Activated CD4-positive, alpha-beta T cell treated with anti-CD3 and anti-CD28 coated beads for 4 hours (primary cell): ENCODE measurements at places on chromosomes 11 and 22.

GRCh38 chr11:60389279-60389910, 6.9 kb upstream of the MS4A14 start:
- DNase-seq = no peak

DNA sequence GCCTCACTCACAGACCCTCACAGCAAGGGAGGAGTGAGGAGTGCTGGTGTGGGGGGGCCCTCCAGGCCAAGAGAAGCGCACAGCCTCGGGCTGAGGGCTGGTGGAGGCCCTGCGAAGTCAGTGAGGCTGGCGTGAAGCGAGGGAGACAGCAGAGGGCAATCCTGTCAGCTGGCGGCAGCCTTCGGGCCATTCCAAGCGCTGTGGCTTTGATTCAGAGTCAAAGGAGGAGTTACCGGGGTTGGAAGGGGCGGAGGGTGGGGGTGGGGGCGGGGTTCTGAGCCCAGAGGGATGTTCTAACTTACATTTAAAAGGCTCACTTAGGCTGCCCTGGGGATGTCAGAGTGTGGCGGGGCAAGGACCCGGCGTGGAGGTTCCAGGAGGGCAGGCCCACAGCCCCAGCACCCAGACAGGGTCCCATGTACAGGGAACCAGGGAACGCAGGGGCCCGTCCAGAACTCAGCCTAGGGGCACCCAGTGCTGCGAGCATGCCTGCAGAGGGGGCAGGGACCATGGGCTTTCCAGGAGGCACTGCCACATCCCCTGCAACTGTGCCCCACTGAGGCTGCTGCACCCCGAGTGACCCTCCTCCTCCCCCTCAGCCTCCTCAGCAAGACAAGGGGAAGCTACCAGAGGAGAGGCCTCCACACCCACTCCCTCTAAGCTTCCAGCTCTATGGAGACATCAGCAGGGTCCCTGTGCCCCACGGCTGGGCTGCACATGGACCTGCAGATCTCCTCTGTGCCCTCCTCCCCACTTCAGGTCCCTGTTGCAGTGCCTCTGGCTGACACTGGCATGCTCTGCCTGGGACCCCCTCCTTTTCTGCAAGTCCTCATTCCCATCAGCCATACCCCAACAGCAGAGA, 39.7 kb upstream of the TTLL12 start:
- DNase-seq = no peak

- DNase-seq = no peak
Measured at GRCh38 chr22:44107340-44107739, 73.4 kb upstream of the PARVG start.

- no peak for DNase-seq
Measured at GRCh38 chr11:59011655-59012397, 72.5 kb downstream of the GLYATL1 start.

- no peak for DNase-seq
Measured at GRCh38 chr22:37105990-37106389, 3.5 kb downstream of the TMPRSS6 start.

GRCh38 chr11:31969359-31969702, 121.5 kb upstream of the RCN1 start:
- DNase-seq = no peak

- no peak for DNase-seq
Measured at GRCh38 chr11:76131671-76132631, 74.4 kb downstream of the WNT11 start.

GRCh38 chr22:50626850-50627641, 906 bp downstream of the ARSA start:
- no peak for DNase-seq

GRCh38 chr22:19962246-19962908, 20.8 kb upstream of the TXNRD2 start:
- DNase-seq = peak; percentile 62

- DNase-seq = peak; percentile 98
Measured at GRCh38 chr22:37658133-37659065, at the start of gene PDXP. TSS of gene PDXP (plus strand) at chr22:37658723. CDS start at chr22:37658783, 60 bp downstream.

DNA sequence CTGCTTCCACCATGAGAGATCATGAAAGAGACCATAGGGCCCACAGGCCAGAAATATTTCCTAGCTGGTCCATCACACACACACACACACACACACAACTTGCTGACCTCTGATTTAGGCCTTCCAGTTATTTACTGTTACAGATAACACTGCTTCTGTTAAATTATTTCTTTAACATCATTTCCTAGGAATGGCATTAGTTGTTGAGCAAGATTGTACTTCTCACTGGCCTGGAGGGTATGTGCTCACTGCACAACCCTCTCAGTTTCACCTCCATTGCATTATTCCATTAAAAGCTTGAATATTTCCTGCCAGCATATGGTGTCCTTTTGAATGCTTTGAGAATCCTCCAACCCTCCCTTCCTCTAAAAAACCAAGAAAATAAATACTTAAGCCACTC, 104.4 kb downstream of the MICAL2 start:
- DNase-seq = no peak

GRCh38 chr11:120710354-120711131, 199.0 kb downstream of the GRIK4 start:
- no peak for DNase-seq

- DNase-seq = no peak
Measured at GRCh38 chr11:116694815-116695590, 77.8 kb downstream of the BUD13 start.

GRCh38 chr11:12174128-12174476, 63.7 kb downstream of the MICAL2 start:
- no peak for DNase-seq

DNA sequence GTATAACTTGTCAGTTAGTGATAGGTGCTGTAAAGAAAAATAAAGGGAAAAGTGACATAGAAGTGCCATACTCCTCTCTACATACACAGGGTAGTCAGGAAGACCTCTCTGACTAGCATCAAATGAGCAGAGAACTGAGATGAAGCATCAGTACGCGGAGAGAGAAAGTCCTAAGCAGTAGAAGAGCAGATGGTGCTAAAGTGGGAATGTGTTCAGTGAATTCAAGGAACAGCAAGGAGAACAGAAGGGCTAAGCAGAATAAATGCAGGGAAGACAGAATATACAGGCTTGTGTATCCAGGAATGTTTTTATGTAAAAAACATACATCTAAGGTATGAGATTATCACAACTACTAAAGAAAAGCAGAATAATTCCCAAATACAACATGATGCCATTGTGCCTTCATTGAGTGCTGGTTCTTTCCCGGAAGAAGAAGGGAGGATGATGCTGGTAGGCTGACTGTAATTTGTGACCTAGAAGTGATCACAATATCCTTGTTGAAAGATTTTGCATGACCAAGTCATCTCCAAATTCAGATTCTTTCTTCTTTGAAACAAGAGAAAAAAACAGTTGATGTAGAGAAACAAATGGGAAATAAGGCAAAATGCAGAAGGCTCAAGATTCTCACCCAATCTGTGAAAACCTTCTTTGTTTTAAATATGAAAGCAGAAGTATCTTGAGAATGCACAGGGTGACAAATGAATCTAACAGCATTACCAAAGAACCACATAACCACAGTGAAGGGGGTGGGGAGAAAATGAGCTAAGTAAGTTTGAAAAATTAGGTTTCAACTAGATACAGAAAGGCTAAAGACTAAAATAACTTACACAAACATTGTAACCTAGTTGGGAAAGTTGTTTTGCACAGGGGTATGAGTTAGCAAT, 20.5 kb downstream of the MRE11 start:
- DNase-seq = no peak

GRCh38 chr11:47915374-47915773, 65.0 kb upstream of the PTPRJ start:
- no peak for DNase-seq

DNA sequence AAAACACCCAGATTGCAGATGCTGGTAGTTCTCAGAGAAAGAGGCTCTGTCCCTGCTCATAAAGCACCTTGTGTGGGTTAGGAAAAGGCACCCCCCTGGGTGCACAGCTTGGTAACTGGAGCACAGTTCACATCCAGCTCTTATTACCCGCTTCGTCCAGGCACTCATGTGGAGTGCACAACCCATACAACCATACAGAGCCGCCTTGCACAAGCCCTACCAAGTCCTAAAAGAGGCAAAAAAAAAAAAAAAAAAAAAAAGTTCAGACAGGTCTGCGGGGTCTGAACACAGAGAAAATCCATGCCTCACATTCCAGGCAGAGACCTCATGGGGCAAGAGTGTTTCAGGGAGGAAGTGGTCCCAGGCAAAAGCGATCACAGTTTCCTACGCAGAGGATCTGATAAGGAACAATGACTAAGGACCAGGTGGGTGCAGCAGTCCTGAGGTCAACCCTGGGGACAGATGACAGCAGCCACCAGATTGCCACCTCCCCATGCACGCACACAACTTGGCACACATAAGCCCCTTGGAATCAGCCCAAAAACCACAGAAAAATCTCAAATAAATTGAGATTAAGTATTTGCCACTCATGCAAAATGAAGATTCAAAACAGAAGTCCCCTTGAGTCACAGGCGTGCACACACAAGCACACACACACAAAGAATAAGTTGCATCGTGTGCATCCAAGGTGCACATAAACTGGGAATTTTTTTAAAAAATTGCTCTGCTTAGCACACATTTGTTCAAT, 12.3 kb downstream of the MB start:
- DNase-seq = no peak

- DNase-seq = no peak
Measured at GRCh38 chr11:71294846-71295600, 42.6 kb upstream of the SHANK2 start.

GRCh38 chr11:130722401-130722800, 193.9 kb downstream of the SNX19 start:
- no peak for DNase-seq

DNA sequence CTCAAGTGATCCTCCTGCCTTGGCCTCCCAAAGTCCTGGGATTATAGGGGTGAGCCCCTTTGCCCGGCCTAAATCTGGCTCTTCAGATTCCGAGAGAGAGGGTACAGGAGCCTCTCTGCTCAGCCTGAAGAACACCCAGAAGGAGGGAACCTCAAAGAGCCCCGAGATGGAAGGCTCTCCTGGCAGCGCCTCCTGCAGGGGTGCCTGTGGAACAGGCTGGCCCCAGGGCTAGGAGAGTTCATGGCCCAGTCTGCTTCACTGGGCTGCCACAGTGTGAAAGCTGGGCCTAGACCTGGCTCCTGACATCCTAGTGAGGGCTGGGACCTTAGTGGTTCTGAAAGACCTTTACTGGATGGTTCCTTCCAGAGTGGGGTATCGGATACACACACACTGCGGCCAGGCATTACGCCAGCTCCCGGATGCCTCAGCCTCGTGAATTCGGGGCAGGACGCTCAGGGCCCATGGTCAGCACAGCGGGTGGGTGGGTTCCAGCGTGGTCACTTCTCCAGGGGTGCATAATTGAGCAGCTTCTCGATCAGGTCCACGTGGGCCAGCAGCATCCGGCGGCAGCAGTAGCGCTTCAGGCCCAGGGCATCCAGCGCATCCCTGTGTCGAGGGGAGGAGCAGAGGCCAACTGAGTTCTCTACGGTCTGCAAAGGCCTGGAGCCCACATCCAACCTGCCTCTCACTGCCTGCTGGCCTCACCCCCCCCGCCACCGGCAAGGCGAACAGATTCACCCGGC, 2.3 kb downstream of the POLR2L start:
- no peak for DNase-seq

DNA sequence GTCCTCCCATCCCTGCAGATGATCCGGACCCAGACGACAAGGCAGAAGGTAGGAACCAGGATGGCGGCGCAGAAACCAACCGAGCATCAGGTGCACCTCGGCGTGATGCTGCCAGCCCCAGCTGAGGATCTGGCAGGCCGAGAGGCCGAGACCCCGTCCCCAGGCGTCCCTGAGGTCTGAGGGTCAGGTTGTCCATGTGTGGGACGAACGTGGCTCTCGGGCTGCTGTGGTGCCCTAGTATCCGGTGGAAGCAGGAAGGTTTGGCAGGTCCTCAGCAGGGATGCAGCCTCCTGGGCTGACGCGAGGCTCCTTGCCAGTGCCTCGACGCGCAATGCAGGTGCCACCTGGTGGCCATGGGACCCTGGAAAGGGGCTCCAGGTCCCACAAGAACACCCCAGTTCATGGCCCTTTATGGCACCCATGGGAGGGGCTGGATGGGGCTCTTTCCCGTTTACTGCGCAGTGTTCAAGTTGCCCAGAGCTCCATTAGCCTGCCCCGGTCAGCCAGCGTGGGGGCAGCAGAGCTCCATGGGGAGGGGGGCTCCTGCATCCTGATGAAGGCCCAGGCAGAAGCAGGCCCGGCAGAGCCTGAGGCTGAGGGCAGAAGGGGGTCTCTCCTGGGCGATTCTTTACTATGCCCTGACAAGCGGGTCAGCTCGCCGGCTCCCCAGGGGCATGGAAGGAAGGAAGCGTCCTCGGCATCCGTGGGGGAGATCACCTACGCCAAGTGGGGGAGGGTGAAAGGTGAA, 129.9 kb downstream of the CTTN start:
- no peak for DNase-seq

GRCh38 chr11:5564259-5565019, 16.1 kb upstream of the OR52H1 start:
- no peak for DNase-seq

- no peak for DNase-seq
Measured at GRCh38 chr11:105696000-105696399, 86.1 kb downstream of the GRIA4 start.

DNA sequence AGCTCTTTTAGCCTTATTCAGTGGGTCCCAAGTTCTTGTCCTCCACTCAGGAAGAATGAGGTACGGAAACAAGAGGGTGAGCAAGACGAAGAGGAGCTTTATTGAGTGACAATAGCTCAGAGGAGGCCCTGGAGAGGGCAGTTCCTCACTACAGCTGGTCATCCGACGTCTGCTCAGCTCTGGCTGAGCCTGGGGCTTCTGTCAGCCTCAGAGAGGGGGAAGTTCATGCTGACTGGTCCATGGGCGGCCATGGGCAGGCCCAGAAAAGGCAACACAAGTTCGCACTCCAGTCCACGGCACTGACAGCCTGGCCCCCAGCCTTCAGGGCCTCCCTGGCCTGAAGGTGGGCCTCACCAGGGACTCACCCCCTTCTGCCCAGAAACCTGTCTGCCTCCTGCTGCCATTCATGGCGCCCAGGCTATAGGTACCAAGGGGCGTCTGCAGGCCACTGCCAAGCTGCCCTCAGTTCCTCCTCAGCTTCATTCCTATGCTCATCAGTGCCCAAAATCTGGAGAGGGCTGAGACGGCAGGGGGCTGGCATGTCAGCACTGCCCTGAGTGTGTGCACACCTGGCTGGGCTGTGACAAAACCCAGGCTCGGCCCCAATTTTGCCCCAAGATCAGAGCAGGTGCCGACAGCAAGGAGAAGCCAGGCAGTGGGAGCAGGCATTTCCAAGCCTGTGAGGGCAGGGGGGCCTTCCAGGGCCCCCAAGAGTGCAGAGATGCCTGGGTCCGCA, 21.7 kb upstream of the KIAA0930 start:
- DNase-seq = no peak

DNA sequence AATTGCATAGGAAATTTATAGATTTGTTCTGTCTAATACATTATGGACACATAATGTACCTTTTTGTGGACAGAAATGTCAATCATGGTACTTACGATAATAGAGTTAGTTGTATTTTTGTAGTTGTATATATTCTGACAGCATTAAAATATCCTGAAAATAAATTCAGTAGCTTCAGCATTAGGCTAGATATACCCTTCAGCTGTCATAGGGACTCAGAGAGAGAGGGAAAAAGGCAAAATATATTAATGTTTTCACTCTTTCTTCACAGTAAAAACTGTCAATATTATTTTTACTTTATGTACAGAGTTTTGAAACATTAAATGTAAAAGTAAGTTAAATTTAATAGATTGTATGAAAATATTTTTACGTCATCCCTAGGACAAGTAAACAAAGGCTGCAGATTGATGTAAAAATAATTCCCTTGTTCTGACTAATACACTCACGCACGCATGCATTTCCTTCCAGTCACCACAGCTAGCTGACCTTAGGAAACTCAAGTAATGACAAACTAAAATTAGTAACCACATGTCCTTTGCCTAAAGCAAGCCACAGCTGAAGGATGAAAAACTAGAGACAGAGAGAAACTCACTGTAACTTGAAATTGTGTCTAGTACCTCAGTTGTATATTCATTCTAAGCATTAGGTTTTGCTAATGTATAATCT, 104.7 kb upstream of the CARD18 start:
- DNase-seq = no peak

GRCh38 chr11:62844154-62844553, 4.8 kb upstream of the WDR74 start:
- DNase-seq = no peak
